ENCODE measurements at places on chromosomes 12 and 14. TPM values are rescaled to one million over a fixed set of nuclear protein-coding genes. Genes with fewer than 3 reads are reported as not detected.

GRCh38 chr12:22056607-22057006, 10.6 kb downstream of the CMAS start:
- H3K27ac ChIP-seq = no peak overlapping the region
- H3K36me3 ChIP-seq = no peaks in the 10 kb centered on the region
- no peak overlapping the region for H3K4me3 ChIP-seq
- H3K4me1 ChIP-seq = no peaks in the 10 kb centered on the region
- DNase-seq = no peak
- no peaks in the 10 kb centered on the region for H3K27me3 ChIP-seq

- no peak overlapping the region for H3K27ac ChIP-seq
- H3K4me3 ChIP-seq = no peak overlapping the region
- H3K4me1 ChIP-seq = no peaks in the 10 kb centered on the region
- no peak for DNase-seq
- no peaks in the 10 kb centered on the region for H3K36me3 ChIP-seq
Measured at GRCh38 chr14:56720703-56721460, 89.4 kb downstream of the OTX2 start.

- peaks cover 42% of the 10 kb centered on the region for H3K36me3 ChIP-seq
- H3K4me3 ChIP-seq = no peak overlapping the region
- no peak overlapping the region for H3K27ac ChIP-seq
- no peaks in the 10 kb centered on the region for H3K27me3 ChIP-seq
- no peak for DNase-seq
- H3K4me1 ChIP-seq = no peaks in the 10 kb centered on the region
Measured at GRCh38 chr12:26692407-26692806, 140.6 kb downstream of the ITPR2 start.

DNA sequence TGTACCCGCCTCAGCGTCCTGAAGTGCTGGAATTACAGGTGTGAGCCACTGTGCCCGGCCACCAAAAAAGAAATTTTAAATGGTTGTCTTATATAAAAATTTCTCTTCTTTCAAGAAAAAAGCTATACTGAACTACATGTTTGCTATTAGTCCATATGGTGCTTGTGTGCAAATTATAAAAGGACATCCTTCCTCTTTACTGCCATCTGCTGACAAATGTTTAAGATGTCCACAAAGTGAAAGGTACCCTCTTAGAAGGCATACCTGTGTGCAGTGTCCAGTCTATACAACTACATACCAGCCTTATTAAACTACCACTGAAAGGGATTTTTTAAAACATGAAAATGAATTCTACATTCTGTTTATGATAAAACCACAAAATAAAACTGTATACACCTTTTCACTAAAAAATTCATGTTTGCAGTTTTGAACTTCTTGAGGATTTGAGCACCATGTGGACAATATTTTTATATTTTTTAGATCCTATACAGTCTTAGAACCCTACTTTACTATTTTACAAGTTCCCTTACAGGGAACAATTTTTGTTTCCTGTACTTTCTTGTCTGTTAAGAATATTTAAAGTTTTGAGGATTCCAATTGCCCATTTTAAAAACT, 32.8 kb upstream of the TOMM20L start:
- H3K4me1 ChIP-seq = no peaks in the 10 kb centered on the region
- no peak for DNase-seq
- H3K4me3 ChIP-seq = no peak overlapping the region

DNA sequence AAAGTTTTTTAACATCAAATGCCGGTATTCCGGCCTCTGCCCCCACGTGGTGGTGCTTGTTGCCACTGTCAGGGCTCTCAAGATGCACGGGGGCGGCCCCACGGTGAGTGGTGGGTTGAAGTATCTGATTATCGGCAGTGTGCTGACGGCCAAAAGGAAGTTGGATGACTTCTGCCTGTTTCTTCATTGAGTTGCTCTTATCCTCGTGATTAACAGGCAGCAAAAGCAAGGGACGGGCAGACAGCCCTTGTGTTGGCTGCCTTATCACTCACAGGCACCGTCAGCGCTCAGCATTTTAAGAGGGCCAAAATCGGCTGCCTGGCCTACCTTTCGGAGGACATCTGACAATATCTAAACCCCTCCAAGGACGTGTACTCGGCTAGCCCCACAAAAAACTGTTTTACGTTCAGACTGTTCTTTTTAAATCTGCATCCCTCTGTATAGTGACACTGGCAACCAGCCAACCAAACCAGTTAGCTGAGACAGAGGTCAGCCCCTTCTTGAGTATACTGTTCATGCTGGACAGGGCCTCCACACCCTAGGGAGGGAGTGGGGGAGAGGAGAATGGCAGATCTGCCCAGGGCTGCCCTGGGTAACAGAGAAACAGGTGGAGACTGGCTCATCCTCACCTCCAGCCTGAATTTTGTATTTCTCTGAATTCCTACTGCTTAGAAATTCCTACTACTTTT, 22.9 kb upstream of the AKAP5 start:
- no peaks in the 10 kb centered on the region for H3K27me3 ChIP-seq
- H3K36me3 ChIP-seq = no peaks in the 10 kb centered on the region
- peaks cover 6% of the 10 kb centered on the region for H3K4me1 ChIP-seq
- DNase-seq = no peak
- no peak overlapping the region for H3K27ac ChIP-seq

DNA sequence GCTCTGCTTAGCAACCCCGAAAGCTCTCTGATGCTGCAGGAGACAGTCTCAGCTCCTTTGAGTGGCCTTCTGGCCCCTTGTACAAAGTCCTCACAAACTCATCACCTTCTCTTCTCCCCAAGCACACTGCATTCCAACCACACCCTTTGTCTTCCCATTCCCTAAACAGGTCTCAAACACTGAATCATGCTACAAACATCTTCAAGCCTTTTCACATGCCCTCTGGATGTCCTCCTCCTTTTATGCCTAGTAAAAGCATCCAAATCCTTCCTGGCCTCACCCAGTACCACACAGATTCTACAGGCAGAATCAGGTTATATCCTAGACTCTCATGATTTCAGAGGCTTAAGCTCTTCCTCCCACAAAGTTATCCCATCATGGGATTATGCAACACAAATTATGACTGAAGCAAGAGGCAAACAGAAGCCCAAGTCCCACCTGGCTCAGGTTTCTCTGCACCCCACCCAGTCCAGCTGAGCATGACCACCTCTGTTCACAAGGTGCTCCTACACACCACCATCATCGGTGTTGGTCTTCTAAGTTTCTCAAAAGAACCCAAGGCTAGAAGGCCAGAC, 61.4 kb upstream of the PCED1B start:
- no peak for DNase-seq
- H3K27ac ChIP-seq = no peak overlapping the region
- no peaks in the 10 kb centered on the region for H3K4me1 ChIP-seq
- no peak overlapping the region for H3K4me3 ChIP-seq
- no peaks in the 10 kb centered on the region for H3K36me3 ChIP-seq
- H3K27me3 ChIP-seq = no peaks in the 10 kb centered on the region

GRCh38 chr12:81518638-81519037, 240.5 kb downstream of the PPFIA2 start:
- no peak overlapping the region for H3K4me3 ChIP-seq
- no peaks in the 10 kb centered on the region for H3K27me3 ChIP-seq
- no peaks in the 10 kb centered on the region for H3K4me1 ChIP-seq
- H3K36me3 ChIP-seq = no peaks in the 10 kb centered on the region
- no peak for DNase-seq
- H3K27ac ChIP-seq = no peak overlapping the region

- H3K36me3 ChIP-seq = no peaks in the 10 kb centered on the region
- peaks cover 39% of the 10 kb centered on the region for H3K4me1 ChIP-seq
- peak overlapping the region; percentile 35 for H3K4me3 ChIP-seq
- no peak for DNase-seq
- H3K27me3 ChIP-seq = peaks cover 67% of the 10 kb centered on the region
Measured at GRCh38 chr14:104138718-104139459, 502 bp downstream of the KIF26A start.

GRCh38 chr12:63319386-63319785, 168.4 kb upstream of the AVPR1A start:
- no peak overlapping the region for H3K27ac ChIP-seq
- H3K4me3 ChIP-seq = no peak overlapping the region
- H3K36me3 ChIP-seq = no peaks in the 10 kb centered on the region
- DNase-seq = no peak
- no peaks in the 10 kb centered on the region for H3K4me1 ChIP-seq

DNA sequence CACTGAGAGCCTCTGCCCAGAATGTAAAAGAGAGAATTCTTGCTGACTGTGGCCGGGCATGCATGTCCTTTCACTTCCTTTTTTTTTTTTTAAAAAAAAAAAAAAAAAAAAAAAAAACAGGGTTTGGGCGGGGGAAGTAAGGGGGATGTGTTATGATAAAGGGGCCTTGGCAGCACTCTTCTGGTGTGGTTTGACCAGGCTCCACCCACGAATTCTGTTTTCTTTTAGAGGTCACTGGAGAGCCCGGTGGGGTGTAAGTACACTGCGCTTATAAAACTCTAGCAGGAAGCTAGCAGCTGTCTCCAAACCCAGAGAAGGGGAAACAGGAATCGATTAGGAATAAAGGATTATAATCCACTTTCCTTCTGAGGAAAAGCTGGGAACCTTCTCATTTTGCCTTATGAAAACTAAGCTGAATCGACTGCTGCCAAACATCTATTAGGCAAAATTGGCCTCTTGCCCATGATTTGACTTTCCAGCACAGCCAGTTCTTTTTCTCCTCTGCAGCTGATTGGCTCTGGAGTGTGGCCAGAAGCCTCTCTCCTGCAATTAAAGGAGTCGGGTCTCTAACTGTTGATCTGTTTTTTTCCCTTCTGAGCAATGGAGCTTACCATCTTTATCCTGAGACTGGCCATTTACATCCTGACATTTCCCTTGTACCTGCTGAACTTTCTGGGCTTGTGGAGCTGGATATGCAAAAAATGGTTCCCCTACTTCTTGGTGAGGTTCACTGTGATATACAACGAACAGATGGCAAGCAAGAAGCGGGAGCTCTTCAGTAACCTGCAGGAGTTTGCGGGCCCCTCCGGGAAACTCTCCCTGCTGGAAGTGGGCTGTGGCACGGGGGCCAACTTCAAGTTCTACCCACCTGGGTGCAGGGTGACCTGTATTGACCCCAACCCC, 27.7 kb upstream of the HIGD1C start:
- no peak for DNase-seq
- H3K27me3 ChIP-seq = no peaks in the 10 kb centered on the region
- H3K4me3 ChIP-seq = peak overlapping the region; percentile 54
- H3K36me3 ChIP-seq = no peaks in the 10 kb centered on the region

The P2RX2 gene
- total RNA-seq = not detected

The PPFIA2 gene
- total RNA-seq = 3.5 TPM

The SLC6A13 gene
- total RNA-seq = 0.79 TPM

Measured in left lung (tissue), 14 donors.